Esophagus mucosa (tissue), 1 donor: ENCODE measurements at places on chromosomes 5 and 9. TPM values are rescaled to one million over a fixed set of nuclear protein-coding genes. Genes with fewer than 3 reads are reported as not detected.

Gene ABO
- total RNA-seq = 7.3 TPM

Gene CCIN
- not detected for total RNA-seq

Gene IFNA21
- total RNA-seq = not detected

Gene CETN3
- 19.2 TPM for total RNA-seq

Gene PLPP7
- 0.28 TPM for total RNA-seq

Gene CCNG1
- total RNA-seq = 73.5 TPM

Gene FLT4
- total RNA-seq = 1.9 TPM

Gene MARCOL
- total RNA-seq = not detected

Gene PCDHA8
- 0.08 TPM for total RNA-seq

Gene DMRTA1
- 1.8 TPM for total RNA-seq

Gene TMEM215
- not detected for total RNA-seq

Gene TGFBI
- total RNA-seq = 13.4 TPM

Gene GKAP1
- total RNA-seq = 1.6 TPM

Gene SPARC
- total RNA-seq = 76.4 TPM

Gene CDC20B
- not detected for total RNA-seq

Gene ACOT12
- total RNA-seq = not detected

Gene PCDHGC5
- total RNA-seq = 1.0 TPM

Gene C5orf58
- total RNA-seq = not detected

Gene INSYN2B
- total RNA-seq = not detected

Gene LURAP1L
- 2.6 TPM for total RNA-seq

Gene CERCAM
- total RNA-seq = 5.5 TPM
